ENCODE measurements at places on chromosomes 7 and 10. TPM values are rescaled to one million over a fixed set of nuclear protein-coding genes. Genes with fewer than 3 reads are reported as not detected.
A peak's percentile ranks its signal among the peaks of the same experiment; 100 is the strongest.

GRCh38 chr10:35316218-35316967, 19.9 kb upstream of the CCNY start:
- H3K27me3 ChIP-seq = no peaks in the 10 kb centered on the region
- no peak overlapping the region for H3K4me3 ChIP-seq
- peaks cover 41% of the 10 kb centered on the region for H3K36me3 ChIP-seq
- H3K4me1 ChIP-seq = no peaks in the 10 kb centered on the region
- no peak for DNase-seq

PON3 gene
- total RNA-seq = not detected

RGR gene
- total RNA-seq = not detected

DNA sequence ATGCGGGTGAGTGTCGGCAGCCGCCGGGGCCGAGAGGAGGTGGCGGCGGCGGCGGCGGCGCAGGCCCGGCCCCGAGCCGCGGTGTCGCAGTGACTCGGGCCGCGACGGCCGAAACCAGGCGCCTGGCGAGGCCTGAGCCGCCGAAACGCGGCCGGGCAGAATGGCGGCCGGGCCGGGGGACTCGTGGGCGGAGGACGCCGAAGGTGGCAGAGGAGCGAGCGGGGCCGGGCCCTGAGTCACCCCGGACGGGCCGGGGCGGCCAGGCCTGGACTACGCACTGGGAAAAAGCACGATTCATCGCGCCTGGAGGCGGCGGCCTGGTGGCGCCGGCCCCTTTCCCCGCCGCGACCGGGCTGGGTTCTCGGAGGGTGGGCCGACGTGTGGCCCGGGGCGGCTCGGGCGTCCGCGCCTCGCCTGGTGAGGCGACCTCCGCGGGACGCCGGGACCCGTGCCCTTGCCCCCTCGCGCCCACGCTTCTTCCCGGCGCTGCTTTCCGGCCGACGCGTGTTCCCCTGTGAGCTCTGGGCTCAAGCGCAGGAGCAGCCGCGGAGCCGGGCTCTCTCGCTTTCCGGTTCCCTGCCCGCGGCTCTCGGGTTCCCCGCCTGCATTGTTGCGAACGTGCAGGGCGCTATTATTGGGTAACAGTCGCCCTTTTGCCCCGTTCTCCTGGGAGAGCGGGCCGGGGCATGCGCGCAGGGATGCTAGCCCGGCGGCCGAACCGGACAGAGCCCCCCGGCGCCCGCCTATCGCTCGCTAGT, 500 bp downstream of the CUL1 start:
- peaks cover 47% of the 10 kb centered on the region for H3K4me1 ChIP-seq
- no peak for DNase-seq
- no peaks in the 10 kb centered on the region for H3K27me3 ChIP-seq
- H3K27ac ChIP-seq = peak overlapping the region; percentile 87
- H3K36me3 ChIP-seq = no peaks in the 10 kb centered on the region

DNA sequence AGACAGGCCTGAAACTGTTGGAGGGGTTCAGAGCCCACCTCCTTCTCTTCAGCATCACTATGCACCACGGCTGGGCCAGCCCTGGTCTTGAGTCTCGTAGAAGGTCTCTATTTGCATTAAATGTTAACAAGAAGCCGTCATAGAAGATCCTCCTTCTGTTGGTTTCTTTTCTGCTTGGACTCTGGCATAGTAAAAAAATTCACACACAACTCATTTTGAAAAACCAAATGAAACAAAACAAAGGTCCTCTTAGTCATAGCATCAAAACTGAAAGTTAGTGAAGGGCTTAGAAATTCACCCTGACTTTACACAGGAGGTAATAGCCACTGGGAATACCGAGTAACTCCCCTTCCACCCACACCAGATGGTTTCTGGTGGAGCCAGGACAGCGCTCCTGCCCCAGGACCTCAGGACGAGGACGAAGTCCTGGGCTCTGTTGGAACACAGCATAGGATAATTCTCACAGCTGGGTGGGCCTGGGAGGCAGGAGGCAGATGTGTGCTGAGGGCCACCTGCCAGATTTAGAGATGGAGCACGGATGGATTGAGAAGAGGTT, 248.4 kb upstream of the KLF6 start:
- no peak overlapping the region for H3K27ac ChIP-seq
- no peak for DNase-seq
- H3K4me3 ChIP-seq = no peak overlapping the region
- no peaks in the 10 kb centered on the region for H3K27me3 ChIP-seq
- H3K36me3 ChIP-seq = no peaks in the 10 kb centered on the region

SEMA3D gene
- 272 TPM for total RNA-seq

MYOZ1 gene
- 1.7 TPM for total RNA-seq

Measured in mesothelial cell of epicardium (in vitro differentiated cells).